ENCODE measurements at places on chromosomes 13 and 19.
A peak's percentile ranks its signal among the peaks of the same experiment; 100 is the strongest.

DNA sequence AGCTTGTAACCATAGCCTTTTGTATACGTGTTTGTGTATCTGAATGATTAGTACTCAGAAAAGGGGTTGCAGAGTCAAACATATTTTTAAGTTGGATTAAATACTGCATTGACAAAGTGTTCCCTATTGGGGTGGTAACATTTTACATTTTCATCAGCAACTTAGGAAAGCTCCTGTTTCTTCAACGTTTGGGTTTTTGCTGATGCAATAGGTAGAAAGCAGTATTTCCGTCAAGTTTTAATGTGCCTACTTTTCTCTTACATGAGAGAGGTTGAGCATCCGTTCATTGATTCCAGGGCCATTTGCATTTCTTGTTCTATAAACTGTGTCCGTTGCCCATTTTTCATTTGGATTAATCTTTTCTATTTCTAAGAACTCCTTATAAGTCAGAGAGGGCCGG is 56.2 kb downstream of the SKA3 start:
- no peak for DNase-seq

GRCh38 chr19:15123900-15124299 is 16.7 kb downstream of the SYDE1 start:
- DNase-seq: no peak

DNA sequence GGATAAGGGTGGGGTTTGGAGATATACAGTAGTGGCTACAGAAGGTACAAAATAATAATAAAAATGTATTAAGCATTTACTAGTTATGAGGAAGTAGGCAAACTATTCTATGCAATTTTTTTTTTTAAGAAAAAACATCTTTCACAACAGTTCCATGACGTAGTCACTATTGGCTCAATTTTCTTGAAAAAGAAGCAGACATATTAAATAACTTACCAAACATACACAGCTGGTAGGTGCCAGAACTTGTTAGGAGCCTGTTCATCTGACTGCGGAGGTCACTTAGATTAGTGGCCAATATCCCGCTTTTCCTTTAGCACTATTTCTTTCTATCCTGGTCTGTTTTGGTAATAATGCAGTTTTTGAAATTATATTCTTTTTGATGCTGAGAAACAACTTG is 593.5 kb downstream of the KCTD12 start:
- DNase-seq: no peak

DNA sequence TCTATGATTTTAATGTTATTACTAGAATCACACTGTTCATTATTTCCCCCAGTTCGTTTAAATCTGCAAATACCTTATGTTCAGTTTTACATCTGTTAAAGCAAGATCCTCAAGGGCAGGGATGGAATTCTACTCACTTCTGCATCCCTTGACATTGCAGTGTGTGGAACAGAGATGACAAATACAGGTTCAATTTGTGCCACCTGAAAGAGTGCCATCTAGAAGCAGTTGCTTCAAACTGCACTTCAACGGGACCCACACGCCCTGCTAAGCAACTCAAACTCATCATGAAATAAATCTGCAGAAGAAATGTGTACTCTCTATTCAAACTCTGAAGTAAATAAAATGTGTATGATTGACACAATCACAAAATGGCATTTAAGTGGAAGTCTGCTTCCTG is 44.5 kb downstream of the RUBCNL start:
- no peak for DNase-seq

GRCh38 chr13:82654861-82655855 is 1227.1 kb downstream of the SLITRK1 start:
- DNase-seq: no peak

DNA sequence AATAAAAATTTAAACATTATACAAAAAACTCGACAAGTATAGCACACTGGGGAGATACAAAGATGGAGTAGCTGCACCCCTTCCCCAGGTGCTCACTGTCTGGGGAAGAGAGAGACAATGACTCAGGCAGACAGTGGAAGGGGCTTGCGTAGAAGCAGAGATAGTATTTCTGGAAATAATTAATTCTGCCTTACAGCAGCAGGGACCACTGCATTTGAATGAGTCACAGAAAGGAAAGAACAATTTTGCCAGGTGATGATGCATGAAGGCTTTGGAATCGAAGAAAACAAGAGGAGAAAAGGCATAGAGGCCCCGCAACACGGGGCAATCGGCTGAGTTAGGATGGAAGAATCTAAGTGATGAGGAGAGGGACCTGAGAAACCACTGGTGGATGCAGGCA is 447.4 kb downstream of the EFNB2 start:
- no peak for DNase-seq

GRCh38 chr13:107375701-107376340 is 807.9 kb upstream of the ARGLU1 start:
- DNase-seq: no peak

- no peak for DNase-seq
Observed at GRCh38 chr13:94433055-94433961, 46.2 kb downstream of the DCT start.

DNA sequence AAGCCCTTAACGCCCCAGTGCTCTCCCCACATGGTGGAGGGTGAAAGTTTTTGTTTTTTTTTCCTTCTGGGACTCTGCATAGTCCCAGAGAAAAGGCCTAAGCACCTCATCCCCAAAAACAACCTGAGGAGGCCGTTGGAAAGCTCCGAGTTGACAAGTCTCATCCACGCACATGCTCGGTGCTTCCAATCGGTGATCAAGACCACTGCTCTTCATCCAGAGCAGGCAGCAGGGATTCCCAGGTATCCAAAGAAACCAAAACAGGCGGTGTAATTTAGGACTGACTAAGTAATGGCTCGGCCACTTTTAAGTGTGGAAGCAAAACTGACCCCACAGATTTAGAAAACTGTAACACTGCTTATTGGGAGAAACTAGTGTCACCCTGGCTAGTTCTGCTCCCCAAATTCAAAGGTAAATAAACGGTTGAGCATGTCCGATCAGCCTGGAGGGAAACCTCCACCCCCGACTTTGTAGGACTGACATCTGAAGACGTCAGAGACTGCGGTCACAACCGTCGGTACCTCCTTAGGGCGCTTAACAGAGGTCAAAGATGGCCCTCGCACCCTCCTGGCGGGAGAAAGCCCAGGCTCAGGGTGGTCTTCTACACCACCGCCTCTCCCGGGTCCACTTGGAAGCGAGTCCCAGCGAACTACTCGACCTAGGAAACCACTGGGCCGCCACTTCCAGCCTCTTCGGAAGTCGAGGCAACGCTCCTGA is 997 bp upstream of the ZNF446 start:
- DNase-seq: no peak

DNA sequence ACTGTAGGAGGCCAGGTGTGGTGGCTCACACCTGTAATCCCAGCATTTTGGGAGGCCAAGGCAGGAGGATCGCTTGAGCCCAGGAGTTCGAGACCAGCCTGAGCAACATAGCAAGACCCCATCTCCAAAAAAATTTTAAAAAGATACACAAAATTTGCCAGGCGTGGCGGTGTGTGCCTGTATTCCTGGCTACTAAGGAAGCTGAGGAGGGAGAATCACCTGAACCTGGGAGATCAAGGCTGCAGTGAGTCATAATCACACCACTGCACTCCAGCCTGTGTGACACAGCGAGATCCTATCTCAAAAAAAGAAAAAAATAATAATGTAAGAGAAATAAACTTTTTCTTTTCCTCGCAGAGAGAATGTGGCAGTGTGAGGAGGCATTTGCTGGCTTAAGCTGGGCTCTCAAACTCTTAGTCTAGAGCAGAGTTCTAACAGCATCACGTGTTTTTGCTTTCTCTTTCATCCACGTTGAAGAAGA is 21.1 kb downstream of the FAM187B start:
- peak; percentile 31 for DNase-seq

- no peak for DNase-seq
Observed at GRCh38 chr13:109986851-109987250, 200.5 kb upstream of the IRS2 start.

- DNase-seq: no peak
Observed at GRCh38 chr19:40465025-40465556, 454 bp downstream of the BLVRB start.
